CD8-positive, alpha-beta T cell (primary cell): ENCODE measurements at places on chromosomes 6 and 20.

GRCh38 chr6:108068618-108069017, 5.9 kb downstream of the OSTM1 start:
- DNase-seq = no peak

- no peak for DNase-seq
Observed at GRCh38 chr20:36462440-36463211, 78.7 kb upstream of the MYL9 start.

- DNase-seq = no peak
Observed at GRCh38 chr6:78397499-78397898, 469.9 kb upstream of the IRAK1BP1 start.

DNA sequence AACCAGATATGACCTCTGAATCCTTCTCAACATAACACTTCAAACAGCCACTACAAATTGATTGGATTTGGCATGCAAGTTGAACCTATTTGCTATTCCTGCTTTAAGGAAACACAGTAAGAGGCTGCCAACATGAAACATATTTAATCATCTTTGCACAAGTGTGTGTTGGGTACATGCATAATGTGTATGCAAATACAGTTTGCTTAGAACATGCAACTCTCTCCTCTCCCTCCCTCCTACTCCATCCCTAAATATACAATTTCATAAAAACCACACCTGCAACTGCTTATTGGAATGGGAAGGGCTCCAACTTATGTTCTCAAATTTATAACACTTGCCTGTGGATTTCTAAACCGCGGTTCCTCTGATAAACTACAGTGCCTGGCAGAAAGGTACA, 71.5 kb downstream of the CD83 start:
- DNase-seq = no peak

- DNase-seq = no peak
Observed at GRCh38 chr20:25072226-25072811, 9.6 kb downstream of the VSX1 start.
